IPS-NIHi11 (cell line): ENCODE measurements at places on chromosomes 11 and 22.

GRCh38 chr11:86720546-86720945, 48.1 kb upstream of the ME3 start:
- no peak for DNase-seq

GRCh38 chr11:57476757-57477506, 16.6 kb downstream of the RTN4RL2 start:
- peak; percentile 78 for DNase-seq

DNA sequence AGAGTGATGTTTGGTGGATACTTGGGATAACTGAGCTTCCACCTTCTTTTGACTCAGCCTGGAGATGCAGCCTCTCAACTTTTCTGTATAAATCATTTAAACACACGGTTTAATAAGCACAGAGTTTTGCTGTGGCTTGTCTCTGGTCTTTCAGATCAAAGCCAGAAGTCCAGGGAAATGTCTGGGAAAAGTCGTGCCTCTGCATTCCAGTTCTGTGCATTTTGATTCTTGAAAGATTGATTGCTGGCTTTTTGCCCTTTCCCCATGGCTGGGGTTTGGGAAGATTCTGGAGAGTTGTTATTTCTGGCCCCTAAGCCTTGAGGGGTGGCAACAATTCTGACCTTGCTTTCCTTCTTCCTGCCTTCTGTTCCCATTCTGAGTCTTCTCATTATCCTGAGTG, 154.1 kb downstream of the COMMD9 start:
- no peak for DNase-seq

DNA sequence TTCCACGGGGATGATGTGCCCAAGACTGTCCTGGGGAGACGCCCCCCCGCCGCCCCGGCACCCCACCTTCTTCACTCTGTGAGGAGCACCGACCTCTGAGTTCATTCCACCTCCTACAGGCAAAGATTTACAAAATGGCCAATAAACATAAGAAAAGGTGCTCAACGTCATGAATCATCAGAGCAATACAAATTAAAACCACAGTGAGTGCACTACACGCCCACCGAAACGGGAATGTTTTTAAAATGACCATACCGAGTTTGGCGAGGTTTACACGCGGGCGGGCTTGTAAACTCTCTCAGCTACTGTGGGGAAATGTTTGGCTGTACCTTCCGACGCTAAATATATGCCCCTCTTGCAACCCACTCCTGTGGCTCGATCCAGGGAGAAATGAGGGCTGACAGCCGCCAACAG, 7.9 kb downstream of the NPTXR start:
- no peak for DNase-seq

GRCh38 chr11:85809191-85809590, 1.8 kb downstream of the SYTL2 start:
- DNase-seq = no peak

DNA sequence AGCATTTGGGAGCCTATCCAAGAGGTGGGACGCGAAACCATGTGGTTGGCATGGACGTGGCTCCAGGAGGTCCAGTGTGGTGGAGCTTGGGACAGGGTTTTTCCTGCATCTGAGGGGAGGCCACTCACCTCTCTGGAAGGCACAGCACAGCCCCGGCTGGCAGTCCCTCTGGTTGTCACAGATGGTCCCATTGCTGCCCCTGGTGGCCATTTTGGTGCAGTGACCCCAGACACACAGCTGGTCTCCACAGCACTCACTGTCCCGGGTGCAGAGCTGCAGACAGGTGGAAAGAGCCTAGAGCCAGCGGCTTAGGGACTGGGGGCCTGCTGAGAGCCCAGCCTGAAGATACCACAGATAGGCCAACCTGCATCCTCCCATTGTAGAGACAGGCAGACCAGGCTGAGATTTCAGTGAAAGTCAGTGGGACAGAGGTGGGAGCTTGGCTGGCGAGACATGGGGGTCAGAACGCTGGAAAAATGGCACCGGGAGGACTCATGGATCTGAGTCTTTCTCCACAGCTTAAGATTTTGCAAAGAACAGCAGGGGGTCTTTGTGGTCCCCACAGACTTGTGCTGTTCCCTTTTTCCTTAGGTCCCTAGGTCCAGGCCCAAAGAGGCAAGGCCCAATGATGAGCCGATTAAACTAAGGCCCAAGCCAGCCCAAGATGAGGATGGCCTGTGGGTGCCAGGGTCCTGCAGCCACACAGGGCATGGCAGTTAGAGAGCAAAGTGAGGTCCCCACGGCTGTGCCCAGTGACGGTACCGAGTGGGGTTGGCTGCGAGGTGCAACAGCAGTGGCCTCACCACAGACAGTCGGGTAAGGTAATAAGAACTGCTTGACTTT, 41.4 kb downstream of the DKK3 start:
- DNase-seq = peak; percentile 93

DNA sequence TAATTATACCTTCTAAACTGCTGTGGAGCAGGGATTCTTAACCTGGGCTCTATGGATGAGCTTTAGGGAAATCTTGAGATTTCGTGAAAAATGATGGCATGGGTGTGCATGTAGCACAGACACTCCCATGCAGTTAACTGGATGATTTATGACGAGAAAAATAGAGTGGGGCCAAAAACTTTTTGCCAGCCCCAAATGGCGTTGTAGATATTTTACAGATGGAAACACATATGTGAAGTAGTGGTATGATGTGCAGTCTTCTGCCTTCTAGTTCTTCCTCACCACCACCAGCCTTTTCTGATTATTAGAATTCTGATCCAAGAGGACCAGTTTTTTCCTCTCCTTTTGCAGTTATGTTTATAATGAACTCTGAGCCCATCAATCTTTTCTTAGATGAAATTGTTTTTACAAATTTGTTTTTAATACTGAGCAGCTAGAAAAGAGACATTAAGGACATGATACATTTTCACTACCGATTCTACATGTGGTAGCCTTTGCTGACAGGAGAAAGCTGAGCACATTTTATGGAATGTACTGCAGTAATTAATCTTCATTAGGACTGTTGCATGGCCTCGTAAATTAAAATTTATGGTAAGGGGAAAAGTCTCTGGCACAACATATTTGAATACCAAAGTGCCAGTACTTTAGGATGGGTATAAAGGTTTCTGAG, 261.4 kb downstream of the DDX10 start:
- DNase-seq = no peak

DNA sequence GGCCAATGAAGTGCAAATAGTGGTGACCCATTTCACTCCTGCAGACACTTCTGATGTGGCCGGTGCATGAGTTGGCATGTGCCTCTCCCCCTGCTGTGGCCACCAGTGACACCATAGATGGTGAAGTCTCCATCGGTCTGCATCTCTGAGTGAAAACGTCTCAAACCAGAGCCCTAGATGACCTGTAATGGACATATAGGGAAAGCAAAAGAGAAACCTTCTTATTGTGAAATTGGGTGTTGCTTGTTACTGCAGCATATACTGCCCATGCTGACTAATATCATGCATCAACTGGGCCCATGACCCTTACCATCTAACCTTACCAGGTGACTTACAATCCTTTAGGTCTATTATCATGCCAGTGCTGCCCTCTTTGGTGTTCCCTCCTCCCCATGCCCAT, 11.7 kb upstream of the VPS37C start:
- DNase-seq = no peak

GRCh38 chr11:68659158-68659921, 25.0 kb upstream of the GAL start:
- DNase-seq = peak; percentile 50

- DNase-seq = no peak
Observed at GRCh38 chr11:96293598-96294021, 49.4 kb downstream of the MAML2 start.

- DNase-seq = no peak
Observed at GRCh38 chr11:12784445-12784844, 110.2 kb downstream of the TEAD1 start.

- DNase-seq = peak; percentile 99
Observed at GRCh38 chr22:50030297-50031188, 18.0 kb upstream of the IL17REL start.

- DNase-seq = no peak
Observed at GRCh38 chr22:46187862-46188261, 37.5 kb downstream of the PPARA start.
